Activated CD4-positive, alpha-beta T cell treated with anti-CD3 and anti-CD28 coated beads, Interleukin-2, amount 10 ng/mL, durations not matched to agents 24 days and 14 days (primary cell): ENCODE measurements at places on chromosomes 2 and 18.

GRCh38 chr2:188478724-188479123, 187.1 kb downstream of the GULP1 start:
- no peak for DNase-seq

- no peak for DNase-seq
Measured at GRCh38 chr2:46666044-46666679, 186.8 kb downstream of the TMEM247 start.

- DNase-seq = no peak
Measured at GRCh38 chr18:10099539-10100140, 185.8 kb downstream of the VAPA start.

GRCh38 chr2:70932631-70933230, 3.0 kb upstream of the ATP6V1B1 start:
- DNase-seq = no peak

DNA sequence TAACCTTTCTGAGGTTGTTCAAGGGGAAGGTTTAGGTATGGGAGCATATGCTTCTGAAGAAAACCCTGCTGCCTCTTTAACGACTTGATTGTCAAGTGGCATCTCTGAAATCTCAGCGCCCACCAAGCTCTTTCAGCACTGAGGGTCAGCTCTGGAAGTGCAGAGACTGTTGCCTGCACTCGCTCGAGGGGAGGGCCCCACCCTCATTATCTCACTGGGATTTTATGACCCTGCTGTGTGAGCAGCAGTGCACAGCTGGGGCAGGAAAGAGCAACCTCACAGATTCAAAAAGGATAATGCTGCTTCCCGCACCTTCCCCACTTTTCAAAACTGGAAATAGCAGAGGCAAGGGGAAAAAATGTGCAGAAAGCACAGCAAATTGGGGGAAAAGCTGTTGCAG, 56.9 kb upstream of the SPRED2 start:
- no peak for DNase-seq

- DNase-seq = no peak
Measured at GRCh38 chr2:233072838-233073237, 12.7 kb downstream of the INPP5D start.

DNA sequence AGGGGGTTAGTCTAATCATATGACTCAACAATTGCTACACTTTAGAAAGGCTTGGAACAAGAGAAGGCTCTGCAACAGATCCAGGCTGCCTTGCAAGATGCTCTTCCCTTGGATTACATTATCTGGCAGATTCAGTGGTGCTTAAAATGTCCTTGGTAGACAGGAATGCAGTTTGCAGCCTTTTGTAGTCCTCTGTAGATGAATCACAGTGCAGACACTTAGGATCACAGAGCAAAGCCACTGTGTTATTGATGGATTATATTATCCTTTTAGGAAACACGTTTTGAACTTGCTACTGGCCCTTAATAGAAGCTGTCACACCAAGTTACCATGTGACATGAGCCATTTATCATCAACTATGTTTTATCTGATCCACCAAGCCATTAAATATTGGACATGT, 152.2 kb downstream of the CBLN2 start:
- no peak for DNase-seq

DNA sequence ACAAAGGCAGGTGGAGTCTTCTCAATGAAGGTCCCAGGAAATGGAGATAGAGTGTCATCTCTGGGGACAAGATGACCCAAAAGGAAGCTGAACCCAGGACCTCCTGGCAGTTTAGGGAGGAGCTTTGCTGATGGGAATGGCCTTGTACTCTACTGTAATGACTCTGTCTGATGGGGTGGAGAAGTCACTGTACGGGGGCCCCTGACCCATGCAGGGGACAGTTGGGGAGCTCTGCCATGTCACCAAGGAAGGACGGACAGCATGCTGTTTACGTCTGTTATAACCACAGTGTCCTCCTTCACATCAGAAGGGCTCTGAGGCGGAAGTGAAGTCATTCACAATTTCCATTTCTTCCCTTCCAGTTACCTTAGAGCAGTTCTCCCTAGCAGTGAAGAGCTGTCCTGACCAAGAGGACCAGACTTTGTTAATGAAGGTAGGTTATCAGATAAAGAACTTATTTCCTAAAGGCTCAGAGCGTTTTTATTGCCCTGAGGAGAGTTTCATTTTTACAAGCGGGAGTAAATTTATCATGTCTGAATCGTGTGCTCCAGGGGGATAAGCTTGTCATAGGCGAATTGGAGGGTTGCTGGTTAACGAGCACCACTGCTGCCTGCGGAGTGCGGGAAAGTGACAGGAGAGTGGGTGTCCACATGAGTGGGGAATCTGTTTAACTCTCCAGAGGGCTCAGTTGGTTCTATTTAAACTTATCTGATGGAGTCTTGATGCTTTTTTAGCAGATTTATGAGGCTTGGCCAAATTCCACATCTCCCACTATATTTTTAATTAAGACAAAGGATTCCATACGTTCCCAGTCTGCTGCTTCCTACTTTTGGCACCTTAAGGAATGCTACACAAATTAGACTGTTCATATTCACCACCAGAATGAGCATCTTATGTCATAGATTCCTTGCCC, 71.6 kb upstream of the BCL2L11 start:
- no peak for DNase-seq

DNA sequence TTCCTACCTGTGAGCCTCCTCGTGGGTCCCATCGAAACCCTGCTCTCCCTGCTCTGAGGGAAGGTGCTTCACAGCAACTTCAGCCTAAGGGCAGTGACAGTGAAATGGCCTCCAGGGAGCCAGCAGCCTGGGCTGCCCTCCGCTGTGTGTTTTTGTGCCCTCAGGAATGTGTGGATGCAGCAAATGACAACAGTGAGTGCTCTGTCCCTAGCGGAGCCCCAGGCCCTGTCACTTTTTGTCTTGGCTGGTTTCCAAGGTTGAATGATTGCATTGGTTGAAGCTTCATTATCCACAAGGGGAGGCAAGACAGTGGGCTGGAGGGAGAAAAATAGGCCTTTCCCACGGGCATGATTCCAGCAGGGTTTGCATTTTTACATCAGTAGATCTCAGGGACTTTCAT, 42.9 kb downstream of the STON1 start:
- DNase-seq = no peak

DNA sequence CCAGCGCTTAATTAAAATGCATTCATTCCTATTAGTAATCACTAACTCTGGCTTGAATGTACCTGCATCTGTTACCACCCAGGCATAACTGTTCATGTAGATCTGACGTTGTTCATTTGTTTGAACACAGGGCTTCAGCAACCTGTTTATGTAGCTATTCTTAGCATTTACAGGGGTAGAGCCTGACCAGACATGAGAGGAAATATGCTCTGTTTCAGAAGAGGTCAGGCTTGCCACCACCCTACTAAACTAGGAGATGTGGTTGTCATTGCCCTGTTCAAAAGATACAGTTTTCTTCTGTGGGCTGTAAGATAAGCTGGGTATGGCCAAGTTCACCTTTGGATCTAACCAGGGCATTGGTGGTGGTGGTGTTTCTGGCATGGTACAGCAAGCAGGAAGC, 8.8 kb downstream of the MGAT5 start:
- DNase-seq = no peak

- no peak for DNase-seq
Measured at GRCh38 chr2:61910603-61911002, 5.1 kb downstream of the COMMD1 start.

DNA sequence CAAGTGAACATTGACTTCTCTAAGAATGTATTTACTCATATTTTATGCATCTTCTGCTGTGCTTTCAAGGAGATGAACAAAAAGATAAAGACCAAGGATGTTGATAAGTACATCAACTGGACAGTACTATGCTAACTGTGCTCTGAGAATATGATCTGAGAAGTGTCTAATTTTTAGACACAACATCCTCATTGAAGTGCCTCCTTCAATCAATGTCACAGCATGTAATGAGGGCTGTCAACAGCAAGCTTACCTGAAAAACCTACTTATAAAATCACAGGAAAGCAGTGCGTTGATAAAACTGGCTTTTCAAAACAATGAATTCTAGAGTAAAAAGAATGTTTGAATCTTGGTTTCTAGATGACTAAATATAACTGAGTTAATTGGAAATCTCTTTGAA, 452.9 kb upstream of the DSEL start:
- DNase-seq = no peak

DNA sequence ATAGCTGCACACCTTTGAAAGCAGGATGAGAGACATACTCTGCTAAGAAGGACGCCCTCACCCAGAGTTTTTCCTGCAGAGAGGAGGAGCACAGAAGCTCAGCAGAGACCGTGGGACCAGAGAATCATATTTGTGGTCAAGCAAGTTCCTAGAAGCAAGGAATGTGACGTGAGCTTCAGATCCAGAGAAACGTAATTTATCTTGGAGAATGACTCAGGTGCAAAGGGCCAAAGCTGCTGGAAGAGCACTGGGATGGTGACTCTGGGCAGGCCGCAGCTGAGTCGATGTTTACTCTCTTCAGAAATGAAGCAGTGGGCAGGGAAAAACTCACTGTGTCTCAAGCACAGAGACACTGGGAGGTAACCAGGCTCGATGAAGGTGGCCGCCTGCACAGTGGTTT, 50.1 kb upstream of the IGFBP2 start:
- no peak for DNase-seq
